ENCODE measurements at places on chromosomes 5 and 9.

- no peak for DNase-seq
These were observed 207.6 kb downstream of the CETN3 start for GRCh38 chr5:90201923-90202322.

- no peak for DNase-seq
These were observed 94.5 kb upstream of the EFNA5 start for GRCh38 chr5:107764976-107765804.

- no peak for DNase-seq
These were observed 109.5 kb downstream of the TAF11L14 start for GRCh38 chr5:17743580-17744435.

- DNase-seq: no peak
These were observed 65.8 kb upstream of the PAPPA start for GRCh38 chr9:116087751-116088194.

DNA sequence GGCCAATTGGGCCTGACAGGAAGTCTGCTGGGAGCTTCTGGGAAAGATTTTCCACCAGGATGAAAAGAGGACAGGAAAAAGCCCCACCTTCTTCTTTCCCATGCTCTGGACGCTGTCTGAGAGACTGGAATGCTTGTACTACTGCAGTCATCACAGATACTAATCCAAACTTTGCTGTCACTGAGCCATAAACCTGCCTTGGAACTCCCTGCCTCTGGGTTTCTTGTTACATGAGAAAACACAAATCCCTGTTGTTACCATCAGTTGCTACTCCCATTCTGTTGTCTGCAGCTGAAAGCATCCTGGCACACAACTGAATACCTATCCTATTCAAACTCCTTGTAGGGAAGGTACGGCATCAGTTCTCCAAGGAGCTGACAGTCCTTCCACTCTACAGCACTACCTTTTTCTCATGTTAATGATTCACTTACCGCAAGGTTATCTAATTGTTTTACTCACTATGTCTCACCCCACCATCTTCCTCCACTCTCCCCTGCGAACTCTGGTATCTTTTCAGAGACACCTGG is 167.5 kb downstream of the CDK5RAP2 start:
- no peak for DNase-seq

GRCh38 chr9:80285326-80285725 is 713.6 kb downstream of the TLE4 start:
- DNase-seq: no peak

- DNase-seq: no peak
These were observed 39.3 kb downstream of the RAI14 start for GRCh38 chr5:34695275-34696027.

DNA sequence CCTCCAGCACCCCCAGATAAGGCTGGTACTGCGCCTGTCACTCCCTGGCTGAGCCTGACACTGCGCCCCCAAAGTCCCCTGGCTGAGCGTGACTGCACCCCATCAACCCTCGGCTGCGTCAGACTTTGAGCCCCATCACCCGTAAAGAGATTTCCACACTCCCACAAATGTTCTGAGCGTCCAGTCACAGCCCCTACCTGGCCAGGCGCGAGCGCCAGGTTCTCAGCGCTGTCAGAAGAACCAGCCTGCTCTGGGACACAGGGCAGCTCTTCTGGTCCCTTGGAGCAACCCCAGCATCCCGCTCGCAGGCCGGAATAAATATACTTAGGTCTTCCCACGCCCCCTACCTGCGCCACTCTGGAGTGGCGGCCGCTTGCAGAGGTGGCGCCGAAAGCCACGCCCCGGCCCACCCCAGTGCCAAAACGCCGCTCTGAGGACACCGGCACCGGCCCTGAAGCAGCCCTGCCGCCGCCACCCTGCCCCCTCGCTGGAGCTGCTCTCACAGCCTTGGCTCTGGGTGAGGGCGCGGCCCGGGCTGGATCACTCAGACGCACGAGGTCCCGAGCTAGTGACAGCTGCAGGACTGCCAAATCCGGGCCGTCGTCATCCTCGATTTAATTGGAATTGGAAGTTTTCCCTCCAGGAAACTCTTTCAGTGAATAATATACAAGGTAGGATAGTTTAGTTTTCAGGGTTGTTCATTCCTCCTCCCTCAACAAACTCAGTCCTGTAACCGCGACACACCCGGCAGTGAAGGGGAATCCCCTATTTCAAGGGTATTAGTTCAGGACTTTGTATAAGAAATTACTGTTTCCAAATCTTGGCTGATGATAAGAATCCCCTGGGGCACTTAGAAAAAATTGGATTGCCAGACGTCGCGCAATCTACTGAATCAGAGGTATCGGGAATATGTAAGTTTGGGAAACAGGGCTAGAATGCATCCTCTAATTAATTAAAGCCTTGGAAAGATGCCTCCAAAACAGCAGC is 1.2 kb upstream of the CEMIP2 start:
- peak; percentile 99 for DNase-seq

All from left lobe of liver (tissue), 2 donors.